ENCODE measurements at places on chromosomes 6 and 20.

DNA sequence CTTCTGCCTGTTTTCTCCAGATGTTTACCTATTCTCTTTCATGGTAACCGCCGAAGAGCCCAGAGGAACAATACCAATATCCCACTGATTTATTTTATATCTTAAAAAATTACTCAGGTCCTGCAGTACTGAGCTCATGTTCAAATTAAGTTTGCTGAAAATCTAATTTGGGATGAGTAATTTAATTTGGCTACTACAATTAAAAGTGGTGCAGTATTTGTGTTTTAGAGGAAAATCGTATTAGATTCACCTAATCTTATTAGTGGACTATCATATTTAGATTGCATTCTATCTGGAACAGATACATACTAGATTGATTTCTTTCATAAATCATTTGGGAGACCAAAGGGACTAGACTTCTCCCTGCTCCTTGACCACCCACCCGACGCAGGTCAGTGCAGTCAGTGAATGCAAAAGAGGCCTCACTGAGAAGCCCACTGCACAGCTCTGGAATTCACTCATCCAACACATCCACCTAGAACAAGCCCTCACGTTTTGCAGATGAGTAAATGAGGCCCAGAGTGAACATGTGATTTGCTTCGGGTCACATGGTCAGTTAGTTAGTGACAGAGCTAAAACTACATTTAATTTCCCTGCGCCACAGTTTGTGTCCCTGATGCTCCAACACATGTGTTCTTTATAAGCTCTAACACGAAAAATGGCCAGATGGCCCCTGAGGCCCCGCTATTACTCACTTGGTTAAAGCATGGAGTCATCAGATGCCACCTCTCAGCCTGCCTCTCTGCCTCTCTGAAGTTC, 101.8 kb downstream of the TRERF1 start:
- DNase-seq, result no peak

GRCh38 chr6:149166747-149167146, 150.8 kb upstream of the TAB2 start:
- DNase-seq, result no peak

GRCh38 chr20:32551693-32552092, 33.4 kb downstream of the NOL4L start:
- DNase-seq, result no peak

- DNase-seq, result no peak
Measured at GRCh38 chr6:102895683-102896082, 1502.2 kb downstream of the GRIK2 start.

GRCh38 chr20:38196076-38196475, 31.0 kb upstream of the TGM2 start:
- DNase-seq, result no peak

DNA sequence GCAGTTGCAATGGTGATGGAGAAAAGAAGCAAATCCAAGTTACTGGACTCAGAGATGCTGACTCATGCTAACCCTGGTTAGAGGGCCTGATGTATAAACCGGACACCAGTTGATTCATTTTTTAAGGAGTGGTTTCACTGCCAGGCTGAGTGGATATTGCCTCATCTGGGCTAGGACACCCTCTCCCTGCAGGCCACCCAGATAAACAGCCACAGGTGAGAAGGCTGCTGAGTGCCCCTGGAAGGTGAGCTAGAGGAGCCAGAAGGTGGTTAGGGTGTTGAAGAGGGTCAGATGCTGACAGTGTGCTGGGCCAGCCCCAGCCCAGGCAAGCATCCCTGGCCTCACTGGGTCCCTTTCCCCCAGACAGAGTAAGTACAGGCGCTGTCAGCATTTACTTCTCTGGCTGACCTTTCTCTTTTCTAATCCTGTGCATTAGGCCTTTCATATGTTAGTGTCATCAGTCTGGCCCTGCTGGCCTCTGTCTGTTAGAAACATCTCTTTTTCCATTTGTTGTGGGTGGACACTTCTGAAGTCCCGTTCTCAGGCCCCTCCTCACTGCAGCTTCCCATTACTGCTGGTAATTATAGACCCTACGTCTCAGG, 13.5 kb downstream of the EPB41L1 start:
- no peak for DNase-seq

DNA sequence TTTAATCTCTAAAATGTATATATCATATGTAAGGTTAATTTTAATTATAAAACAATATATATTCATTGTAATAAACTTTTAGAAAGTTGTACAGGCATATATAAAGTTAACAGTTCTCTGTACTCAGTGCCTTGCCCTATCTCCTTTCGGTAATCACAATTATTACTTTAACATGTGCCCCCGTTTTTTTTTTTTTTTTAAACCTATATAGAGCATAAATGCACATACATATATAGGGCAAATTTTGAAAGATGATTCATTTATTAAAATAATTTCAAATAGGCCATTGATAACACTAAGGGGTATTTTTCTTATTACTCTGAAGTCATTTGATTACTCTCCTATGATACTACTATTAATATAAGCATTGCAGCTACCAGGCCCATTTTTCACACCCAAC, 1.9 kb downstream of the ASF1A start:
- DNase-seq, result no peak

DNA sequence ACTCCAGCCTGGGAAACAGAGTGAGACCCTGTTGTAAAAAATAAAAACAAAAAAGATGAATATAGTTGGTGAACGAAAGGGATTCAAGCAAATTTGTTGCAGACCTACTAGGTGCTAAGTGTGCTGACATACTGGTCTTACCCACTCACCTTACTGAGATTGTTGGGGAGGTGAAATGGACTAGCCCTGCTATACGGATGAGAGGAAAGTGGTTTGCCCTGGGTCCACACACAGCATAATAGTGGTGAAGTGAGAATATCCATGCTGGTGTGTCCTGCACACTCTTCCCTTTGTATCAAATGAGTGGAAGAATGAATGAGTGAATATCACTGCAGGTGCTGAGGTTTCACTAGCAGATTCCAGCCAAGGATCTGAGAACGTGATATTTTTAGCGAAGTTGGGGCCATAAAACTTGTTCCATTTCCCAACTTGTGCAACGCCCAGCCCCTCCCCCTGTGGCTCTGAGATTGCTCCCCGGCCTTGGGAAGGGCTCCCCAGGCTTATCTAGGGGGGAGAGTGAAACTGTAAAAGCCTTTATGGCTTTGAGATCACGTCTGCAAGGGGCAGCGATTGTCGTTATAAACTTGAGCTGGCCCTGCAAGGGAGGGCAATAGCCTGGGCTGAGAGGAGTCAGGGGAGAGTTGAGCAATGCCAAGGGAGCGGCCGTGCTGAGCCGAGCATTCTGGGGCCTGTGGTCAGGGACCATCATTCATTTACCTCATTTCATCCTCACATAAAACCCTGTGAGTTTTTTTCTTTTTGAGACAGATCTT, 33.2 kb upstream of the TTPAL start:
- no peak for DNase-seq

All from AG04449 (cell line).